ENCODE measurements at places on chromosomes 5 and 9. TPM values are rescaled to one million over a fixed set of nuclear protein-coding genes. Genes with fewer than 3 reads are reported as not detected.

UNC5A gene
- total RNA-seq: not detected

SH3TC2 gene
- not detected for total RNA-seq

SARDH gene
- 0.15 TPM for total RNA-seq

- DNase-seq: no peak
- no peak overlapping the region for H3K27ac ChIP-seq
- H3K4me1 ChIP-seq: no peaks in the 10 kb centered on the region
- no peaks in the 10 kb centered on the region for H3K27me3 ChIP-seq
Observed at GRCh38 chr5:111401906-111402305, 110.4 kb downstream of the STARD4 start.

DNA sequence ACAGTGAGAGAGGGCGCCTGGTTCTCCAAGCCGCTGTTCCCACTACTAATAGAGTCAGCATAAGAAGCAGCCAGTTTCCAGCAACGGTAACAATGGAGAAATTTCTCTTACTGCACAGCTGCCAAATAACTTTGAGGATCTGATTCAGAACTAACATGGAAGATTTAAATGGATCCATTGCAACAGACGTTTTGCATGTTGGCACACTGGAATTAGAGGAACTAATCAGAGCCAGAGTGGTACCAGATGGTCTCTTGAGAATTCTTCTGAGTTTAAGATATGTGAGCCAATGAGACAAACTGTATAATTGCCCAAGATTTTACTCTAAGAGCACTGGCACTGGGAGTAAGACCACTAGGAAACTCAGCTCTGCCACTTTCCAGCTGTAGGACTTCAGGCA is 186.5 kb downstream of the EFNA5 start:
- no peaks in the 10 kb centered on the region for H3K36me3 ChIP-seq
- no peak overlapping the region for H3K4me3 ChIP-seq
- H3K27ac ChIP-seq: no peak overlapping the region
- DNase-seq: no peak
- H3K4me1 ChIP-seq: peaks cover 24% of the 10 kb centered on the region

DNA sequence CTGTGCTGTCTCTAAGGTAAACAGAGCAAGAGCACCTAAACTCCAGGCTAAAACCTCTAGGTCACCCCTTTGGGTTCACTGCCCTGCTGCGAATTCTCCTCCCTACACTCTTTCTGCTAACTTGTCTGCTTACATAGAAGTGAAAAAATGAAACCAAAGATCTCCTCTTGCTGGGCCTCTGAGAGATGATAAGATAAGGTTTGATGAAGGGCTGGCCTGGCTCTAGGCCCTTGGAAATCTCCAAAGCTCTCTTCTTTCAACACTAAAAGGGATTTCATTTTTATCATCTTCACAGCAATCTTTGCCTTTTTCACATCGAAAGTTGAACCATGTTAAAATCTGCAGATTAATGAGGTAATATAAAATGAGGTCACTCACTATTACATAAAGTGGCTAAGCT is 450.8 kb upstream of the TLE4 start:
- no peaks in the 10 kb centered on the region for H3K36me3 ChIP-seq
- no peaks in the 10 kb centered on the region for H3K27me3 ChIP-seq

Measured in GM12878 (cell line).